A549 treated with RU486 at 1 μM for 4 hours (cell line): ENCODE measurements at places on chromosomes 7 and 10. TPM values are rescaled to one million over a fixed set of nuclear protein-coding genes. Genes with fewer than 3 reads are reported as not detected.

MBLAC1 gene
- total RNA-seq = 2.7 to 3.8 TPM (median 3.1 TPM) in 5 replicates

LFNG gene
- total RNA-seq = 7.9 to 16.6 TPM (median 13.2 TPM) in 5 replicates

ASZ1 gene
- total RNA-seq = not detected in 5 replicates

ENKUR gene
- 0.20 to 0.41 TPM (median 0.22 TPM) in 4 of 5 replicates, not detected in the other for total RNA-seq

OR2A12 gene
- not detected in 5 replicates for total RNA-seq

CNNM1 gene
- 19.0 to 23.8 TPM (median 22.6 TPM) in 5 replicates for total RNA-seq

ELOVL3 gene
- 0.10 to 0.27 TPM (median 0.25 TPM) in 5 replicates for total RNA-seq

NRCAM gene
- total RNA-seq = 51.0 to 98.3 TPM (median 91.5 TPM) in 5 replicates

SFRP4 gene
- 3.3 to 6.9 TPM (median 4.5 TPM) in 5 replicates for total RNA-seq

HOXA6 gene
- total RNA-seq = 0.98 to 2.1 TPM (median 1.5 TPM) in 5 replicates

LBX1 gene
- not detected in 5 replicates for total RNA-seq
